Fibroblast of the aortic adventitia (primary cell): ENCODE measurements at places on chromosomes 16 and 17. TPM values are rescaled to one million over a fixed set of nuclear protein-coding genes. Genes with fewer than 3 reads are reported as not detected.

GRCh38 chr17:14942526-14943190 lies 322.5 kb downstream of the PMP22 start:
- no peak for DNase-seq

DNA sequence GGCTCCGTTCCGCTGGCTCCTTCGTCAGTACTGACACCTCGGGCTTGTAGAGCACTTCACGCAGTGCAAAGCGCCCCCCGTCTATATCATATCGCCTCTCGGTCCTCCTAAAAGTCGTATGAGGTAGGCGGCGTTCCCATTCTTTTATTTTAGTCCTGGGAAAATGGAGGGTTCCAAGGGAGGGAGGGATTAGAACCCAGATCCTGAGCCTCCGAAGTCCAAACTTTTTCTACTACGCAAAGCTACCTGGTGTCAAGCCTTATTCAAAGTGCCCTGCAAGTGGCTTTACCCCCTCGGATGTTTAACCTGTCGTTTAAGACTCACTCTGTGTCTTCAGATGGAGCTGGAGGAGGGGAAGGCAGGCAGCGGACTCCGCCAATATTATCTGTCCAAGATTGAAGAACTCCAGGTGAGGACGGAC lies 348 bp upstream of the FTSJ3 start:
- DNase-seq, result no peak

DNA sequence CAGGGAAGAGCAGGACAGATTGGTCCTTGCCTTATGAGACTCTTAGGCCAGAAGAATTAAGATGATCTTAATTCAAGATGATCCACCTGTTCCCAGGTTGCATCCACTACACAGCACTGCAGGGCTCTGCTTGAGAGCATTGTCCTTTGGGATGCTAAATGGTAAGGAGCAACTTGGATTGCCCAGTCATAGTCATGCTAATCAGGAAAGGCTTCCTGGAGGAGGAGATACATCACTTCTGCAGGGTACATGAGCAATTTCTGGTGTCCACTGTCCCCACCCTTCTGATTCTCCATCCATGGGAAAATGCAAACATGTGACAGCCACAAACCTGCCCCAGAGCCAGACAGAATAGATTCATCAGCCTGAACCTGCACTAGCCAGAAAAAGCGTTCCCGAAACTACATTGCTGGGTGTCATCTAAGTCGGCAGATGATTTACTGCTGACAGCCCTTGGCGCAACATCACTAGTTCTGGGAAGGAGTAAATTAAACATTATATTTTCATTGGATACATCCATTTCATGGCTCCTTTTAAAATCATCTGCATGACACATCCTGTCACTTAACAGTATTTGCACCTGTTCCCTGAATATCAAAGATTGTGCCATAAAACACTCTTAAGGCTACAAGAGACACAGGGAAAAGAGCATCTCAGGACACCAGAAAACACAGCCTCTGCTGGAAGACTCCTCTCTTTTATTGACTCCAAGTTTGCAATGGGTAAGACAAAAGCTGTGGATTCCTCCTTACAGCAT lies 282.2 kb downstream of the MAF start:
- DNase-seq, result no peak

DNA sequence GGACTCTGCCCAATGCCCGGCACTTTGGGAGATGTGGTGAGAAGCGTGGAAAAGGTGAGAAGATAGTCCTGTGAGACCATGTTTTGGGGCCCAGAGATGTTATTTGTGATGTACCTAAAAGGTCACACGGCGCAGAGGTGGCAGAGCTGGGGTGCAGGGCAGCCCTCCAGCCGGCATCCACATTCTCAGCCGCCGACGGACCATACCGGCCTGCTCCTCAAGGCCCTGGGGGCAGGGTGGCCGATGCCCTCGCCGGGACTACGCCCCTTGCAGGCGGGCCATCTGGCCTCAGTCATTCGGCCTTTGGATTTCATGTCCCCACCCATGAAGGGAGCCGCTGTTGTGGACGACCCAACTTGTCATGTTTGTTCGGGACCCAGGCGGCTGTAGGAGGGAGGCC lies 131.4 kb upstream of the GSE1 start:
- DNase-seq, result no peak

- DNase-seq, result no peak
These were observed 10.2 kb downstream of the TEX2 start for GRCh38 chr17:64252831-64253230.

DNA sequence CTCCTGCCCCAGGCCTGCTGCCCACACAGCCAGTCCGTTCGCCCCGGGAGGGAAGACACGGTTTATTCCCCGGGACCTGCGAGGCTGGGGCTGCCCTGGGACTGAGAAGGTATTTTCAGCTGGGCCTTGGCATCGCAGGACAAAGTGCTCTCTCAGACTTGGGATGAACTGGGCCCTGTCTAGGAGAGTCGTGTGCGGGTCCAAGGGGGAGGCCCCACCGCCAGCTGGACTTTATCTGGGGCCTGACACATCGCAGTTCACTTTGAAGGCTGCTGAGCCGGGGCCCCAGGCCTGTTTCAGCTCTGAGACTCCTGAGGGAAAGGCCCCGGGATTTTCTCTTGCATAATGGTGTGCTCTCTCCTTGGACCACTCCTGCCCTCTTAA lies 6.8 kb downstream of the CRISPLD2 start:
- peak; percentile 79 for DNase-seq

GRCh38 chr16:73998707-73999106 lies 297.9 kb upstream of the PSMD7 start:
- DNase-seq, result no peak

DNA sequence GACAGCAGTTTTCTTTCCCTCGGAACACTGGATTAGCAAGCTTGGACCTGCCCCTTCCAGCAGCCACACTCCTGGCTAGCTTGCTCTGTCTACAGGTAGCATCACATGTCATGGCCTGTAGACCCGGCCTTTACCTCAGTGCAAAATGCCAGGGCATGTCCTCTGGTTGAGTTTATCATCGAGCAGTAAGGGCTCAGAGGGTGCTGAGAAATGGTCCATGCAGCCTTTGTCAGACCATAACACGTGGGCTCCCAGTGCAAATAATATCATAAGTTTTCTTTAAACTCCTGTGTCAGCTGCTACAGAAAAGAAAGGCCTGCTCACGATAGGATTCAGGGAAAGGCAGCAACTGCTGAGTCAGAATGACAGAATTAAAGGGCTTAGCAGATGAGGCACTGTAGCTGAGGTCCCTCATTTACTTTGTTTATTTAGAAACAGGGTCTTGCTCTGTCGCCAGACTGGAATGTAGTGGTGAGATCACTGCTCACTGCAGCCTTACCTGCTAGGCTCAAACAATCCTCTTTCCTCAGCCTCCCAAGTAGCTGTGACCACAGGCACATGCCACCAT lies 8.0 kb upstream of the GNA13 start:
- DNase-seq, result peak; percentile 68

The LRRC46 gene
- total RNA-seq, result 0.16 TPM in 1 of 2 replicates, not detected in the other

- peak; percentile 71 for DNase-seq
These were observed 1.4 kb upstream of the HES7 start for GRCh38 chr17:8125154-8125946.

The KRTAP2-1 gene
- not detected in 2 replicates for total RNA-seq

GRCh38 chr17:40518401-40519088 lies 17.1 kb upstream of the TNS4 start:
- DNase-seq, result no peak

DNA sequence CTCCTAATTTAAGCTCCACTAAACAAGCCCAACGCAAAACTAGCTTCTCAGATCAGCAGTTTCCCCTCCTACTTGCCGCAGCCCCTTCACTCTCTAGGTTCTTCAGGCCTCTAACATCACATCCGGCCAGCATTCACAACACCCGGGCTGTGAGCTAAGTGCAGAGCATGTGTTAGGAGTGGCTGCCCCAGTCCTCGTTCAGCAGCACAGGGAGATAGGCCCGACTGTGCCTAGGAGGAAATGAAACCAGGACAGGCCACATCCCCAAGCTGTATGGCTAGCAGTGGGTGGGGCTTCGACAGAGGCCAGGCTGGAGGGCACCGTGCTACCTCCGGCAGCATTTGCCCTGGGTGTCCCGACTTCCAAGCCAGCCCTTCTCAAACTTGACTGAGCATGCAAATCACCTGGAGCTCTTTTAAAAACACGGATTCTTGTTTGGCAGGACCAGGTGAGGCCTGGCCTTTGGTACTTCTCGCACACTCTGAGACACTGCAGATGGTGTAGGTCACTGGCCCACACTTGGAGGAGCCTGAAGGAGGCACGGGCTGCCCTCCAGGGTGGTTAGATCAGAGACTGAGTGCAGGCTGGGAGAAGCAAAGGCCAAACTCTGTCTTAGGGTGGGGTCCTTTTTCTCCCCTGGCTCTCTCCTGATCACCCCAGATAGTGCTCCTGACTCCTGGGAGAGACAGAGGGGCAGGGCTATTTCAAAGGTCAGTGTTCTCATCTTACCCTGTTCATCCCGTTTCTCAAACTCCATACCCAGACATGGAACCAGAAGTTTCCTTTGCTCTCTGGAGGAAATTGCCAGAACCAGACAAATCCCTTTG lies 202.0 kb downstream of the C16orf78 start:
- no peak for DNase-seq

- no peak for DNase-seq
These were observed 48.6 kb upstream of the CBFA2T3 start for GRCh38 chr16:89025636-89026035.

DNA sequence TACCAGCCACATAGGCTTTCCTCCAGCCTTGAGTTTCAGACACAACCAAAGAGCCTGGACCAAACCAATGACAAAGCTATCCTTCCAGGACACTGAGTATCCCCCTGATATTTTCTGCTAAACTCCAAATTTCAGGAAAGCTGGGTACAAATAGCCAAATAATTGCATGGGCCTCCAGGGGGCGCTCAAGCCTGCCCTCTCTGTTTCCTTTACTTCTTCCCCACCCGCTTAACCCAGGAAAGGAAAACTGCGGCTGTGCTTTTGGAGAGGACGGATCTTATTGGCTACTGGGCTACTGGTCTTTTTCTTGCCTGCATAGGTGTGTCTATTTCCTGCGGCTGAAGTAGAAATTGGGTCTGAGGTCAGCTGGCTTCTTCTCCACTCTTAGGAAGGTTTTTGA lies 30.1 kb downstream of the GNGT2 start:
- DNase-seq, result peak; percentile 69

DNA sequence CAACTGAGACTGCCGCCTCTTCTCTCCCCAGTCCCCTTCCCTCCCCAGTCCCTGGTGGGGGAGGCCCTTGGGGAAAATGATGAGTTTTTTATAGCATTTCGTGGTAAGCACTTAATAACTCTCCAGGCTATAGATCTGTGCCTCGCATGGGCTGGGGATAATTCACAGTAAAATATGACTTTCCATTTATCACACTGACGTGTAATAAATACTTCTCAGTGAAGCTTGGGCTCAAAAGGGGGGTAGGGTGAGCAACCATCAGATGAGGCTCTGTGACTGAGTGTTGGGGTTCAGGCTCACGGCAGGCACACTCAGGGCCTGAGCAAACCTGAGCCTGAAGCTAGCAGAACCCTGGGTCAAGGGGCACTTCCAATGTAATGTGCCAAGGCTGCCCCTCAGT lies 101.6 kb downstream of the CCT6B start:
- DNase-seq, result no peak

The INPP5K gene
- total RNA-seq, result 13.2 and 27.3 TPM in 2 replicates

DNA sequence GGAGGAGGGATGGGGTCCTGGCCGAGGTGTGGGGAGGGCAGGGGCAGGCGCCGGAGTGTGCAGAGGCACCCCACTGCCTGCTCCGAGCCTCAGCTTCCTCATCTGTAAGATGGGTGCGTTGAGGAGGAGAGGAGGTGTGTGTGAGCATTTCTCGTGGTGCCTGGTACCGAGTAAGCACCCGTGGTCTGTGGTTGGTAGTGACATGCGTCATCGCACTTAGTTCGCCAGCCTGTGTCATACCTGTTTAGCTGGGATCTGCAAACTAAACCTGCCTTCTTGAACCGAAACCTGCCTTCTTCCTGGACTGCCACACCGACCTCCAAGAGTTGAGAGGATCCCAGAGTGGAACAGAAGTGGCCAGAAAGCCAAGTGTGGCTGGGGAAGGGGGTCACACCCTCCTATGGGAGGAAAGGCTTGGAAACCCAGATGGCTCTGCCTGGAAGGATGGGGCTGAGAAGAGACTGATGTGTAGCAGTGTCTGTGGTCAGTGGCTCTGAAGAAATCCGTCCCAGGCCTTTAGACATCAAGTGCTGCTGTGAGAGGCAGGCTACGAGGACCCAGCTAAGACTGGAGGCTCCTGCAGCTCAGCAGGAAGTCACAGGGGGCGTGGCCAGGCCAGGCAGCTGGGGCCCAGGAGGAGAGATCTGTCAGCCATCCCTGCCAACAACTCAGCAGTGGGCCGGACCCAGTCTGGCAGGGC lies 162.6 kb upstream of the PLCG2 start:
- DNase-seq, result peak; percentile 64

- peak; percentile 40 for DNase-seq
These were observed 47.6 kb downstream of the MED13 start for GRCh38 chr17:62017496-62017895.

GRCh38 chr16:73415286-73415685 lies 367.4 kb upstream of the ZFHX3 start:
- no peak for DNase-seq

GRCh38 chr16:6066652-6067051 lies 969.1 kb upstream of the EEF2KMT start:
- no peak for DNase-seq

DNA sequence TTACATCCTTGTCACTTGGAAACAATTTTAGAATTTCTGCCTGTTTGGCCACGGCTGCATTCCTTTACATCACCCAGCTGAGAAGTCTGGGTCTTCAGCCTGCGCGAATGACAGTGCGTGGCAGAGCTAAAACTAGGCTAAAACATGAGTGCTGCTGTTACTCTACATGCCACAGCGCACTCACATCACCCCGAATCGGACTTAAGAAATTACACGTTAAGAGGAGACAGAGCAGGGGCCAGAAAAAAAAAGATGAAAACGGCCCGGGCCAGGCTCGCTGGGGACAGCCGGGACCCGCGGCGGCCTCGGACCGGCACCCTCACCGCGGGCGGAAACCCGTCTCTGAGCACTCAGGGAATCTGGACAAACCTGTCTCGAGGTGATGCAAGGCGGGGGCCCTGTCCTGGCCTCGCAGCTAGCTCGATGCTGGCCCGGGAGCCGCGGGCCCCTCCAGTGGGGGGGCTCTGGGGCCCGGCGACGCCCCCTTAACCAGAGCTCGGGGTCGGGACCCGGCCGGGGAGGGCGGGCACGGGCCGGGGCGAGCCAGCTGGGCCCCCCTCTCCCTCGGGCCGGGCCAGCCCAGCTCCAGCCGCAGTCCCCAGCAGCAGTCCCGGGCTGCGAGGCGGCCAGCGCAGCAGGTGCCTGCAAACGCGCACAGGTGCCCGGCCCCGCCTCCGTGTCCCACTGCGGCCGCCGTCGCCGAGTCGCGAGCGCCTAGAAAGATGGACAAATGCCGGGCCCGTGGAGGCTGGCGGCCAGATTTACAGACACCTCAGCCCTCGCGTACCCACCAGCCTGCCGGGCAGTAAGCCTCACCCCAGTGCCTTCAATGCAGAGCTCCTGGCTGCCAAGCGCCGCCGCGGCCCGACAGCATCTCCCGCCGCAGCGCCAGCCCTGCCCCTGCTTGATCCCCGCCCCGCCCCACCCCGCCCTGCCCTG lies at the start of gene AKTIP:
TSS of gene AKTIP (minus strand) at position 879 of the 939 bp plus-strand sequence. CDS start 2,950 bp downstream, outside the sequence.
- DNase-seq, result peak; percentile 53

GRCh38 chr16:87855852-87856715 lies 13.2 kb downstream of the SLC7A5 start:
- DNase-seq, result no peak
